ENCODE measurements at places on chromosomes 7 and 10. TPM values are rescaled to one million over a fixed set of nuclear protein-coding genes. Genes with fewer than 3 reads are reported as not detected.

GRCh38 chr10:34403512-34403911, 411.6 kb downstream of the PARD3 start:
- DNase-seq: no peak

DNA sequence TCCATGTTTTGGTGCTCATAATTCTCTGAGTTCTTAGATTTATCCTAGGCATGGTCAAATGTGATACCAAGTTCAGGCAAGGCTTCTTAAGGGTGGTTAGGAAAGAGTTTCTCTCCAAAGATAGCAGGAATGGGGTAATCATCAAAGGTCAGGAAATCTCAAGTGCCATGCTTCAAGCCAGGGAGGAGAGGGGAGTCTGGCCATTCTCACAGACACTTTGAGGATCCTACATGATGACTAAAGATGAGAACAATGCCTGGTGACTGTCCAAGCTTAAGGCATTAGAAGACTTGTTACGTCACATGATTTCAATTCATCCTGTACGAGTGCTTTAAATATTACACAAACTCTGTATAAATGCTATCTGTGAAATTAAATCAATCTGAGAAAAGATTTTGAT, 59.4 kb downstream of the POM121L12 start:
- DNase-seq: no peak

DNA sequence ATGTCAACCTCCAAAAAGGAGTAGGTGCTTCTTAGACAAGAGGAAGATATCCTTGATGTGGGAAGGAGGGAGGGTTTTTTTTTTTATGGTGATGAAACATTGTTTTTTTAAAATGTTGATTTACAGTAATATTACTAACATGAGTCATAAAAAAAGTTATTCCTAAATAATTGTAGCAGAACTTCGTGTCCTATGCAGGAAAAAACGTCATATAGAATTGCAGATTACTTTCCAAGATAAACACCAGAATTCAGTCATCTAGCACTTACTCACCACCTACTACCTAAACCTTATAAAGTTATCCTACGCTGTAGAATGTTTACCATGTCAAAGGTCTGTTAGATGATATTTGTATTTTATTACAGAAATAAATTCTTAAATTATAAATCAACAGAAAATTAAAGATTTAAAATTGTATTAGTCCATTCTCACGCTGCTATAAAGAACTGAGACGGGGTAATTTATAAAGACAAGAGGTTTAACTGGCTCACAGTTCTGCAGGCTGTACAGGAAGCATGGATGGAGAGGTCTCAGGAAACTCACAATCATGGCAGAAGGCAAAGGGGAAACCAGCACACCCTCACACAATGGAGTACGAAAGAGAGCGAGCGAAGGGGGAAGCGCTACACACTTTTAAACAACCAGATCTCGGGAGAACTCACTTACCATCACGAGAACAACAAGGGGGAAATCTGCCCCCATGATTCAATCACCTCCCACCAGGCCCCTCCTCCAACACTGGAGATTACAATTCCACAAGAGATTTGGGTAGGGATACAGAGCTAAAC, 105.2 kb upstream of the NEBL start:
- no peak for DNase-seq

KDM7A gene
- 4.9 TPM for total RNA-seq

Data from Calu3 (cell line).